NK-92 treated with Interleukin-12 subunit alpha and Interleukin-12 subunit beta, amount 100 ng/mL, for 24 hours (cell line): ENCODE measurements at places on chromosomes 12 and 14.

DNA sequence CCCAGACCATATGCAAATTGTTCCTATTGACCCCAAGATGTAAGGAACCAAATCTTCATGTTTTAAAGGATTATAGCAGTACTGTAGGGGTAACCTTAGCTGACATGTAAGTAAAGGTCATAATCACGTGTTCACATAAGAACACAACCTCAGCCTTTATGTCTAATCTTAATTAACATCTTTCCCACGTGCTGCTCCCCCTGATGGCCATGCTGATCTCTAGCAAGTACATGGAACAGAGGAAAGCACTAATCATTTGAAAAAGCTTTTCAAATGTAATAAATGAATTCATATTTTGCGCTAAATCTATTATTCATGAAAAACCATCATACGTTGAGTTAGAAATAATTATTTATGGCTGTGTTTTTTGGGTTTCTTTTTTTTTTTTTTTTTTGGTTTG, 30.5 kb upstream of the ITPR2 start:
- DNase-seq = no peak

GRCh38 chr12:54430471-54431069, 11.5 kb upstream of the ITGA5 start:
- DNase-seq = no peak

DNA sequence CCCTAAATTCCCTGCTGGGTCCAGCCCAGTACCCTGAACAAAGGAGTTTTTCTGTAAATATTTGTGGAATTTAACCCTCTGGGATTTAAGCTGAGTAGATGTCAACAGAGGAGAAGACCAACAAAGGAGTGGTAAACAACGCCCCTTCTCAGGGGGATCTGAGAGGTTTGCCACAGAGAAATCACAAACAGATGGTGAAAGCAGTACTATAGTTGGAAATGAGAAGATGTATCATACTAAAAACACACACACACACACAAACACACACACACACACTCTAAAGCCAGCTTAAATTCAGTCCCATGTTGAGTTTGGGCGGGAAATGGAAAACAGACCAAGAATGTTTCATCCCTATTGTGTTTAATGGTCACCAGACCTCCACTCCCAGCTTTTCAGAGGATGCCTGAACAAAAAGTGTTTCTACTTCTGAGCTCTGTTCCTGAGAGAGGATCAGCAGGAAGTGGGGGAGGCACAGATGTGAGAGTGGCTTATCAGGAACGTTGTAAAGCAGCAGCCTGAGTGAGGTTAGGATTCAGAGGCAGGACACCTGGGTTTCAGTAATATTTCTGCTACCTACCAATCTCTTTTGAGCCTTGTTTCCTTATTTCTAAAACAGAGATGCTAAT, 3.2 kb downstream of the BIN2 start:
- no peak for DNase-seq

DNA sequence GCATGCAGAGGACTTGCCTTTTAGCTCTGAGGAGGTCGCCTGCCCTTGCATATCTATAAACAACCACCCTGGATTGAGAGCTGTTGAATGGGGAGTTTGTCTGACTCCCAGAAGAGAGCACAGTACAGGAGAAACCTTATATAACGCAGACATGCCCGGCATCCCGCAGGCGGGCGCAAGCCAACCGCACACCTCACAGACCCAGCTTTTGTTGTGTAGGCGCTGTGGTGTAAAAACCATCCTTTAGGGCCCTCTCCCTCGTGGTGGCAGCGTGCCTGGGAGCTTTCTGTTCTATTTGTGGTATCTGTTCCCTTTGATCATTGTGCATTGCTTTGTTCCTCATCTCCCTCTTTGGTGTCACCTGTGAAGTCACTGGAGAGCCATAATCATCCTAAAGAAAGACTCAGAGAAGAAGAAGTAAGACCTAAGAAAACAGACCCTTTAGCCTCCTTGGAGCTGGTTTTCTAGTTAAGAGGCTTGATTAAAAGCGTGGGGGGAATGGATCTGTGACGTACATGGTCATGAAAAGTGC, 77.7 kb downstream of the ETV6 start:
- no peak for DNase-seq

DNA sequence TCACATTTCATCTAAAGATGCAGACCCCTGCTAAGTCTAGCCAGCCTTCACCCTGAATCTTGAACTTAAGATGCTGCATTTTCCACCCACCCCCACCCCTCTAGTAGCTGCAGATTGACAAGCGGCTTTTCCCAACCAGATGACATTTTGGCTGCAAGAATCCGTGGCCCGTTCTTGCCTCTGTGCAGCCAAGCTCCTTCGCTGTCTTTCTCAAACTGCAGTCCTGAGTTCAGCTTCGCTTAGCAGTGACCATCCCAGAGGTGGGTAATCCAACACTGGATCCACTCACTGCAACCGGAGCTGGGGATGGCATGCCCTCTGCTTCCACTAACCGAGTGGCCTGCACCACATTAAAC, 765 bp upstream of the NFYB start:
- DNase-seq = no peak

GRCh38 chr14:74392616-74393570, 33.1 kb downstream of the SYNDIG1L start:
- no peak for DNase-seq

- DNase-seq = no peak
Observed at GRCh38 chr12:104480012-104480411, 23.3 kb downstream of the CHST11 start.

- no peak for DNase-seq
Observed at GRCh38 chr12:79414252-79414651, 276.5 kb downstream of the PAWR start.

DNA sequence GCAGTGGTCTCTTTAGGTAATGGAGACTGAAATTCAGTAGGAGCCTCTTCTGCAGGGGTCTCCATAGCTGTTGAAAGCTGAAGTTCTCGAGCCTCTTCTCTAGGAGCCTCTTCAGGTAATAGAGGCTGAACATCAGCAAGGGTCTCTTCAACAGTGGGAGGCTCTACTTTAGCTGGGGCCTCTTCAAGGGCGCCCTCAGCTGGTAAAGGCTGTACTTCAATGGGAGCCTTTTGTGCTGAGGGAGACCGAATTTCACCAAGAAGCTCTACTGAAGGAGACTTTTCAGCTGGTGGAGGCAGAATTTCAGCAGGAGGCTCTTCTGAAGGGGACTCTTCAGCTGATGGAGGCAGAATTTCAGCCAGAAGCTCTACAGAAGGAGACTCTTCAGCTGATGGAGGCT, 1.5 kb downstream of the FSCB start:
- no peak for DNase-seq

DNA sequence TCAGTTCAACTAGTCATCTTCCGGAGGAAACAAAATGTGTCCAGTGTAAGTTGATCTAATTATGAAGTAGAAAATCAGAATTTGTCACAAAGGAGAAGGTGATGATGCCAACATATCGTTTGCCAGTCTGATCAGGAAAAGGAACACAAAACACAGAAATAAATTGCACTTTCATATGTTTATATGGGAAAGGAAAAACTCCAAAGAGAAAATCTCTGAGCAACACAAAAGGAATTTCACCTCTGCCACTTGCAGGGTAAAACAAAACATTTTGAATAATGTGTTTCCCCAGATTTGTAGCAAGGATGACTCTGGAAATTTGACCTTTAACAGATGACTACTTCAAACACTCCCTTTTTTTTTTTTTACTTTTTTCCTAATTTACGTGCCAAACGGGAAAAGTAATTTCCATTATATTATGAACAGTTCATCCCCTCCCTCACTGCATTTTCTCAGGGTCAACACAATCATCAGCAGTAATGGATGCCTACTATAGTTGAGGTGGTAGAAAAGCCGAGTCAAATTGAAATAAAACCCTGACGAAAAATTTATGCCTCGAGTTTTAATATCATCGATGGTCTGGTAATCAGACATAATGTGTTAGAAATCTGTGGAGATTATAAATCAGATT, 25.6 kb downstream of the MGAT4C start:
- no peak for DNase-seq

DNA sequence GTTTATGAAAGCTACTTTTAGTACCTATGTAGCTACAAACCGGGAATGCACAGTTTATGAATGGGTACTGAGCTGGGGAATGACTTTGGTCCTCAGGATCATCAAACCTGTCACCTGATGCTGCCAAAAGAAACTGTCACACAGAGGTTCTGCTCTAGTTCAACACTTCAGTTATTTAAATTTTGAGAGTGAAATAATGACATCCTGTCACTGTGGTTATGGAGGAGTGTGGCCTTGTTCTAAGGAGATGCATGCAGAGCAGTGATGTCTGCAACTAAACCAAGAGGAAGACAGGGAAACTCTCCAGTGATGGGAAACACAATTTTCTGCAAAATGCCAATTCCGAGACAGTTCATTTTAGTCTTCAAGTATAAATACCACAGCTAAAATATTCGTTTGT, 4.8 kb upstream of the AEBP2 start:
- no peak for DNase-seq

- DNase-seq = no peak
Observed at GRCh38 chr12:47868041-47868440, 36.8 kb downstream of the VDR start.

DNA sequence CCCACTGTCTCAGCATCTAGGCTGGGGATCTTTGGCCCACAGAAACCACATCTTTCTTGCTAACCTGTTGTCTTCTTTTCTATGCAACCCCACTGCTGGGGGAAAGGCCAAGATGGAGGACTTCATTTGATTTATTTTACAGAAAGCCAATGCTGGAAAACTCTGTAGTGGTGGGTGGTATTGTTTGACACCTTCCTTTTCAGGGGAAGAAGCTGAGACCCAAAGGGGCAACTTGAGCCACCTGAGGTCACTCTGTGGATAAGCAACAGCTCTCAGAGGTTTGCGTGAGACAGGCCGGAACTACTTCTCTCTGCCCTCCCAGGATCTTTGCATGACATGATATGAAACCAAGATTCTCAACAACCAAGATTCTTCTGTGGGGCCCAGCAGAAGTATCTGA, 645.2 kb downstream of the VRK1 start:
- no peak for DNase-seq

DNA sequence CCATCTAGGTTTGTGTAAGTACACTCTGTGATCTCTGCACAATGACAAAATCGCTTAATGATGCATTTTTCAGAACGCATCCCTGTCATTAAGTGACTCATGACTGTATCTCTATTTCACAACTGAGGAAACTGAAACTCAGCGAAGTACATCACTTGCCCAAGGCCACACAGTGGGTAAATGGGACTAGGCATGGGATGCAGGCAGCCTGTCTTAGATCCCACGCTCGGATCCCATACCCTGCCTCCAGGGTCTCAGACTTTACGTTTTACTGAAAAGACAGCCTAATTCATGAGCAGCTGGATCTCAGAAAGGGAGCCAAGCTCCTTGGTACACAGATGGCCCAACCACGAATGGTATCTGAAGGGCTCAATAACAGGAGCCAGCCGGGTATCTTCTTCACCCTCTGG, 2.4 kb upstream of the MLEC start:
- DNase-seq = no peak

DNA sequence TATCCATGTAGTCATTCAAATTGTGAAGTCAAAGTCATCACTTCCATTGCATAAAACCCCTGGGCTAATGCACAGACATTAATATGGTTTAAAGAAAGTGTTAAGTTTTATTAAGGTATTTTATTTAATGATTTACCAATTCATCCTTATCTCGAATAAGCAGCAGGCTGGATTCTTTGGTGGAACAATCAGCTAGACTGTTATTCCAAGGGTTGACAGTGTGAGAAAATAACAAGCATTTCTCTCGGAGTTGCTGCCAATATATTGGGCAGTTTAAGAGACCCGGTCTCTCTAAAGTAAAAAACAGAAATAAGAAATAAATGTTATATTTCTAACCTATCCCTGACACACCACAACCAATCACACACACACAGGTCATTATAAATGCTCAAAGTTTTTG, 9.4 kb downstream of the KLRB1 start:
- DNase-seq = no peak

DNA sequence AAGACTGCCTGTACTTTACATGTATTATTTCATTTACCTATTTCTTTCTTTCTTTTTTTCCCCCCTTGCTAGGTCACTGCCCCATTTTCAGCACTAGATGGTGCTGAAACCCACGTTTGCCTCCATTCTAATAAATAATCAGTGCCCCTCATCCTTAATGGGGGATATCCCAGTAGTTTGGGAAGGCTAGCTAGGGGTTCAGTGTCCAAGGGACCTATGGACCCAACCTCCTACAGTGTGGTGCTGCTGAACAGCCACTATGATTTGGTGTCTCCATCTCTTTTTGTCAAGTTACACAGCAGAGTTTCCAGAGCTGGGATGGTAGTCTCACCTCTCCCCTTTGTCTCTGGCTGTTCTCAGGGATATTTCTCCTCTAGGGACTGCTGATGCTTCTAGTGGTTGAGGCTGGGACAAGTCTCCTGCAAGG, 6.5 kb upstream of the HCFC2 start:
- no peak for DNase-seq

DNA sequence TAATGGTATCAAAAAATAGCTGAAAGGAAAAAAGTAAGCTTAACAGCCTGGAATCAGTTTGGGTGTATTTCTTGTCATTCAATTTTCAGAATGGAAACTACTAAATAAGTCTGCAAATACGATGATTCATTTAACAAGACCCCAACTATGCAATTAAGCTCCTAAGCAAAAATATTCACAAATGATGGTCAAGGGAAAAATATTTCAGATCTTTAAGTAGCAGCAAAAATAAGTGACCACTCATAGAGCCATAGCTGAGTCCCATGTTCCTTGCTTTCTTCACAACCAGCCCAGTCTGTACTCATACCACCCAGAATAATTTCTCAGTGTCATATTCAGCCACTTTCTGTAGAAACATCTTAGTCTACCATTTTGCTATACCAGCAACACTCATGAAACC, 185.4 kb downstream of the PPM1H start:
- no peak for DNase-seq

GRCh38 chr14:72782817-72783216, 111.1 kb downstream of the DPF3 start:
- DNase-seq = no peak

- no peak for DNase-seq
Observed at GRCh38 chr14:104991896-104992230, 6.3 kb downstream of the CLBA1 start.
